Fibroblast of mammary gland (primary cell): ENCODE measurements at places on chromosomes 3 and 15.

- no peak for DNase-seq
These were observed 686 bp downstream of the MYRIP start for GRCh38 chr3:39809995-39810595.

- peak; percentile 50 for DNase-seq
These were observed 100.9 kb downstream of the PGPEP1L start for GRCh38 chr15:98906712-98907083.

DNA sequence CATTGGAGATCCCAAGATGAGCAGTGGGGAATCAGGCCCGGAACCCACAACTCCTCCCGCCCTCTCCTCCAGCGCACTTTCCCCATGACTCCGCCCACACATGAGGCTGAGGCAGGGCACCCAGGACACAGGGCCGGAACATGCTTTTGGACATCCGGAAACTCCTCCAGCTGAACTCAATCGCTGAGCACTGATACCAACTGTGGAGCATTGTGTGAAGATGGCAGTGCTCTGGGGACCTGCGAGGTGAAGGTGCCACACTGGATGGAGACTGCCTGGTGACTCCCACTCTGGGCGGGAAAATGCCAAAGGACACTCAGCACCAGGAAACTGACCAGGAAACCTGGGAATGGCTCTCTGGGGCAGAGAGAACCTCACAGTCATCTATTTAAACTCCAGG lies 189.1 kb downstream of the FAM43A start:
- no peak for DNase-seq

DNA sequence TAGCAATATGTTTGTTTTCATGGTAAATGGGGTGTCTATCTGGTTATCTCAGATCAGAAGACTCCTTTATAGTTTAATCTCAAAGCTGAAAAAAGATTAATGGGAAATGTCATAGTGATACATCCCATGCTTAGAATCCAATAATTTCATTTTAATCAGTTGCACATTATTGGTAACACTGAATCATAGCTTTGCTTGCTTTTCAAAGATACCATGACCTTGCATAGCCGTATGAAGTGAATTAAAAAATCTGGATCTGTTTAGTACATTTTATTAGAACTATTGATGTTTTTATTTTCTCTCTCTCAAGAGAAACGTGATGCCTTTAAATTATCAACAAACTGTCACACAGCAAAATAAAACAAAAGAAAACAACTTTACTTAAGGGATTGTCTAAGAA lies 506.7 kb upstream of the SGO1 start:
- DNase-seq: no peak

- peak; percentile 61 for DNase-seq
These were observed 300.0 kb upstream of the CTNNB1 start for GRCh38 chr3:40899286-40899712.

- DNase-seq: no peak
These were observed 23.8 kb upstream of the ZBED2 start for GRCh38 chr3:111618945-111619344.

GRCh38 chr3:79361748-79362378 lies 405.9 kb downstream of the ROBO1 start:
- DNase-seq: peak; percentile 61

DNA sequence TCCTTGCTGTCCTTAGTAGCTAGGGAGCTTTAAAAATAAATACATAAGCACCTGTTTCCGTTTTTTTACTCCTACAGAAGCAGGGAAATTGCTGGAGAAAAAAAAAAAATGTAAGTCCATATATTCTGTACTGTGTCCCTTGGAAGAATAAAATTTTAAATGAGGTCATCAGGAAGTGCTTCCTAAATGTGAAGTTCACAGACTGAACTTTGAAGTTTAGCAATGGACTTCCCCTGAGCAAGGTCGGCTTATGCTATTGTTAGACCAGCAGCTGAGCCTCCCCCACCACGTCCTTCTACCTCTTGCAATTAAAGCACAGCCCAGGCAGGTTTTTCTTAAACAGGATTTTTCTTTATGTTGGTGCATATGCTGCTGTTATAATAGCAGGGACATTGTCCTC lies 26.3 kb downstream of the LIPC start:
- no peak for DNase-seq

GRCh38 chr3:164406281-164406680 lies 672.0 kb downstream of the SI start:
- DNase-seq: no peak

GRCh38 chr3:4990069-4990468 lies 10.8 kb downstream of the BHLHE40 start:
- no peak for DNase-seq

DNA sequence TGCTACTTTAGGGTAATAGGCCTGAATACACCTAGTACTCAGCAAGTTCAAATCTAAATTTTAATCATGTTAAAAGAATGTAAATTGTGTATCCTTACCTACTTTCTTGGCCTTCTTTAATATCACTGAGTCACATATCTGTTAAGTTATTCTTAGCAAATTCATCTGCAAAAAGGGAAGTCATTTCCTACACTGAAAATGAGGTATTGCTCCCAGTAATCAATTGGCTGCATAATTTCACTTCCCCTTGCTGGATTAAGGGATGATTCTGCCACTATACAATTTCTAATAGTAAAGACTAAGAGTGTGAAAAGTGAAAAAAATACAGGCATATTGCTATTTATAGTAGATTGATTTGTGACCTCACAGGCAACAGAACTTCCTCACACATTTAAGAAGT lies 47.8 kb downstream of the CCDC54 start:
- no peak for DNase-seq

DNA sequence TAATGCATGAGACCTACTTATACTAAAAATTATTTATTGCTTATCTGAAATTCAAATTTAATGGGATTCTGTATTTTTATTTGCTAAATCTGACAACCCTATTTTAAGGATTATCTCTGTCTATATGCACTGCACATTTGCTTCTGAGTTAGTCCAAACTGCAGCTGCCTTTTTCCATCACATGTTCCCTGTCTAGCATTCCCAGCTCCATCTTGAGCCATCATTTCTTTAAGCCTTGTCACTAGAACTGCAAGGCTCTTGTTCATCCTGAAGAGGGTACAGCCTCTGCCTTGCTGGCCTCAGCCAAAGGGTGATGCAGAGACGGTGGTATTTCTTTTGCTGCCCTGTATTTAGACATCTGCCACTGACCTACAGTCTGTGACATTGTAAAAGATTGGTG lies 125.8 kb upstream of the STT3B start:
- no peak for DNase-seq

DNA sequence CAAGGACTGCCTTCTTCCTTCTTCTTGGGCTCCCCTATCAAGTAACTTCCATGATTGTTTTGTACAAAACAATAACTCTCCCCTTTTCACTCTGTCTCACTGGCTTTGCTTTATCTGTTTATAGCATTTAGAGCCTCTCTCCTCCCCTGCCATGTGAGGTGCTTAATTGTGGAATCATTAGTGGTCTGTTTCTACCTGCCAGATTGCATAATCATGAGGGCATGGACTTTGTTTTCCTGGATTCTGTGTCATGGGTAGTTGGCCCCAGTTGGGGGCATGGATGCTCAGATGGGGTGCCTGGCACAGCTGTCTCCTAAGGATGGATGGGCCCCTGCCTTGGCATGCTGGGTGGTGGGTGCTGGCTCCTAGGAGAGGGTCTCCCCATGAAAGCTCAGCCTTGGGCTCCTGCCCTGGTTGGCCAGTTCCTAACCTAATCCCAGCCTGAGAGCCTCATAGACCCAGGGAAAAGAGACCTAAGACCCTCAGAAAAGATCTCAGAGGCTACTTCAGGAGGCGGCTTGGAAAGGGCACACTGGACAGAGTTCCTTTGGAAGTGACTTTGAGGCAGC lies 8.0 kb upstream of the CTXND1 start:
- DNase-seq: no peak

GRCh38 chr15:72947709-72948108 lies 104.6 kb upstream of the NEO1 start:
- no peak for DNase-seq

- DNase-seq: peak; percentile 67
These were observed 36.9 kb upstream of the TRIM59 start for GRCh38 chr3:160486459-160486869.

GRCh38 chr3:43190670-43191069 lies 84.8 kb upstream of the POMGNT2 start:
- DNase-seq: peak; percentile 63

GRCh38 chr3:107346564-107346963 lies 30.7 kb upstream of the CCDC54 start:
- DNase-seq: no peak

DNA sequence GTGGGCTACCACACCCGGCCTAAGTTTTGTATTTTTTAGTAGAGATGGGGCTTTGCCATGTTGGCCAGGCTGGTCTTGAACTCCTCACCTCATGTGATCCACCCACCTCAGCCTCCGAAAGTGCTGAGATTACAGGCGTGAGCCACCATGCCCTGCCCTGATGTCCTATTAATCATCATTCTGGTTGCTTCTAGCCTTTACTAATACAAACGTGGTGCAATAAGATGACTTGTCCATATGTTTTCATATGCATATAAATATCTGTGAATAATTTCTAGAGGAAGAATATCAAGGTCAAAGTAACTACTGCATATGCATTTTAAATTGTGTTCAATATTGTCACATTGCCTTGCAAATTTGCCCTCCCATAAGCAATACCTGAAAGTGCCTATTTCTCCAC lies 25.5 kb upstream of the PDHB start:
- peak; percentile 19 for DNase-seq

GRCh38 chr3:51621091-51621892 lies 49.8 kb upstream of the TEX264 start:
- peak; percentile 53 for DNase-seq

- DNase-seq: no peak
These were observed 167.0 kb upstream of the UBE2E2 start for GRCh38 chr3:23035927-23036640.

GRCh38 chr3:126580746-126581145 lies 22.0 kb upstream of the C3orf22 start:
- no peak for DNase-seq

GRCh38 chr3:13709706-13710105 lies 160.8 kb downstream of the FBLN2 start:
- DNase-seq: no peak

GRCh38 chr15:66617137-66618090 lies 51.6 kb upstream of the LCTL start:
- peak; percentile 59 for DNase-seq

DNA sequence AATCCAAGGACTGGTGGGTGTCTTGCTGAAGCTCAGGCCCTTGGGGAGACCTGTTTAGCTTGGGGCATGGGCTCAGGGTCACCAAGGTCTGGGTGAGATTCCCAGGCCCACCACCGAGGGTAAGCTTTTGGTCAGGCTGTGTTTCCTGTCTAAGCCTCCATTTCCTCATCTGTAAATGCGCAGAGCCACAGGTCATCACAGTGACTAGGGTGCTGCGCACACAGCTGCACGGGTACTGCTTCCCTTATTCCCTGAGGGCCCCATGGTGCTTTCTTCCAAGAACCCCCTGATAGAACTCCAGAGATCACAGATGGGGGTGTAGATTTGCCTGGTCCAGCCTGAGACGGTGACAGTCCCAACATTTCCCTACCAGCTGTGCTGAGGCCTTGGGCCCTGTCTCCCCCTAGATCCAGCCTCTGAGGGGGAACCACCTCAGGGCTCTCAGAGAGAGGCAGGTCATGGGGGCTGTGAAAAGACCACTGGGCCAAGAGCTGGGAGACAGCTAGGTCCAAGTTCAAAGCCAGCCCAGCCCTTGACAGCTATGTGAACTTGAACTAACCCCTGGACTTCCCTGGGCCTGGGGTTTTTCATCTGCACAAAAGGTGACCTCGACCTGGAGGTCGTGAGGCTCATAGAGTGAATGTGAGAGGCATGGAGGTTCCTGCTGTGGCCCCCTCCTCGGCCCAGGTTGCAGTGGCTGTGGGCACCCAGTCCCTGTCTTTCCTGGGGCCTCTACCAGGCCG lies 60.7 kb downstream of the SEMA3G start:
- no peak for DNase-seq

DNA sequence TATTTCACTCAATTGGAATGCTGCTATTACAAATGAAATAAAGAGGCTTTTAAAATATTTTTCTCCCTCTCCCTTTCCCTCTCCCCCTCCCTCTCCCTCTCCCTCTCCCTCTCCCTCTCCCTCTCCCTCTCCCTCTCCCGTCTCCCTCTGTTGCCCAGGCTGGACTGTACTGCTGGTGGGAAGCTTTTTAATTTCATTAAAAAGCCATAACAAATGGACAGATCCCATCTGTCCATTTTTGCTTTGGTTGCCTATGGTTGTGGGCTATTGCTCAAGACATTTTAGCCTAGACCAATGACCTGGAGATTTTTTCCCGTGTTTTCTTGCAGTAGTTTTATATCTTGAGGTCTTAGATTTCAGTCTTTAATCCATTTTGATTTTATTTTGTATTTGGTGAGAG lies 107.2 kb upstream of the LRRC3B start:
- no peak for DNase-seq

DNA sequence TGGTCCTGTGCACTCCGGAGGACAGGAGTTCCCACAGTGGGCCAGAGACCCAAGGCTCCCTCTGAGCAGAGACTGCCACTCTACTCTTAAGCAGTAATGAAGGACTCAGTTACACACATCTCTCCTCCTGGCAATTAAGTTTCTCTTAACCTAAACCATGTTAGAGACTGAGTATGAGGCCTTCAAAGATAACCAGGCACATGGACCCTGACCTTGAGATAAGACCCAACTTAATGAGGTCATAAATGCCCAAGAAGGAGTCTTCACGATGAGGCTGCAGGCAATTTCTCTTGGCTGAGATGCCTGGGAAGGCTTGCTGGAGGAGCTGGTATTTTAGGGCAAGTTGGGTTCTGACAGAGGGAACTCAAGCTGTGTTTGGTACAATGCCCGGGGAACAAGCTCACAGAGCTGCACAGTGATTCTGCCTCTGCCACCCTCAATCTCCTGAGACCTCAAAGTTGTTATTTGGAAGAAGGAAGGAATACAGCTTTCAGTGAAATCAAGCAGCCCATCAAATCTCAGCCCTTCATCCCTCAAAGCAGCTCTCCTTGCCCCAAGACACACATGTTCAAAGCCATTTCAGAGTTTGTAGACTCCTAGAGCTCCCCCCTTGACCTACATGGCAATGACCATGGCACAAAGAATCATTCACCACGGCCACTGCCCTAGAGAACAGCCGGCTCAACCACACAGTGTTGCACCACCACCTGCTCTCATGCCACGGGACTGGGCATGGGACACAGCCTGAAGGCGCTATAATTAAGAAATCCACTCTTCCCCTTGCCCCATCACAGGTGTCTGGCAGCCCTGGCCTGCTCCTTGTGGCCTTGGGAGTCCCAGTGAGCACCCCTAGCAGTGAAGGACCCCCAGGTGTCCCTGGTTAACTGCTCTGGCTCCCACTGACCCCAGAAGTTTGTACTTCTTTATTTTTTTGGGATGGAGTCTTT lies 7.1 kb downstream of the RMDN3 start:
- DNase-seq: no peak

DNA sequence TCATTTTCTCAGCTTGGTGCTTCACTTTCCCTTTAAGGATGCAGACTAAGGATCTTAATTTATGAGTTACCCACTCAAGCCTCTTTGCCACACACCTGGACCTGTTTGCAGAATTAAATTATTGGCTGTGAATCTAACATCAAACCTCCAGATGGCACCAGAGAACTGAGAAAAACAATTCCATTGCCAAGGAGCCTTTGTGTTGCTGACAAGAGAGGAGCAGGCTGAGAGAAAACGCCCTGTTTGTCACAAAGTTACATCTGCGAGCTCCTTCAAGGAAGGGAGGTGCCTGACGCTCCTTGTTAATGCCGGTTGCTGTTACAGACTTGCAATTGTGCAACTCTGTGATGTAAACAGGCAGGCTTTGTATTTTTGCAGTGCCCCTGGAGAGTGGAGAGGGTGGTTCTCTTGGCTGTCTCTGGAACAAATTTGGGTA lies 36.3 kb upstream of the TMC3 start:
- peak; percentile 88 for DNase-seq
